SK-N-SH treated with all-trans-retinoic acid at 6 μM for 48 hours (cell line): ENCODE measurements at places on chromosomes 1 and 21.

DNA sequence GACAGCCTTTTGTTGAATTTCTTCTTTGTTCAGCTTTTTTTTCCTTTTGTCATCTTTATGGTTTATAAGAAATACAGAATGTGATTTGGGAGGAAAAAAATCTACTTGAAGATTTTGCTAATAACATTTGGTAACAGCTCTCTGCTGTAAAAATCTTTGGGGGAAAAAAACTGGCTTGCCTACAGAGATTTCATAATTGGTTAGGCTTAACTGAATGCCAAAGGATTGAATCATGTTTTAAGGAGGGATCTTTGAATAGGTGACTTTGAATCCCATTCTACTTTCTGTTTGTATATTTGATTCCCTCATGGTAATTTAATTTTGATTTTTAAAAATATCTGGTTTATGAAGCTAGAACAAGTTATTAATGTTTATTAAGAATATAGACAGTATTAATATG is 3.2 kb downstream of the BTF3L4 start:
- ATAC-seq, result no peak

- peak; percentile 38 for ATAC-seq
Measured at GRCh38 chr1:174023440-174023839, 1.3 kb upstream of the RC3H1 start.

- no peak for ATAC-seq
Measured at GRCh38 chr21:33578214-33578613, 10.3 kb downstream of the DONSON start.

DNA sequence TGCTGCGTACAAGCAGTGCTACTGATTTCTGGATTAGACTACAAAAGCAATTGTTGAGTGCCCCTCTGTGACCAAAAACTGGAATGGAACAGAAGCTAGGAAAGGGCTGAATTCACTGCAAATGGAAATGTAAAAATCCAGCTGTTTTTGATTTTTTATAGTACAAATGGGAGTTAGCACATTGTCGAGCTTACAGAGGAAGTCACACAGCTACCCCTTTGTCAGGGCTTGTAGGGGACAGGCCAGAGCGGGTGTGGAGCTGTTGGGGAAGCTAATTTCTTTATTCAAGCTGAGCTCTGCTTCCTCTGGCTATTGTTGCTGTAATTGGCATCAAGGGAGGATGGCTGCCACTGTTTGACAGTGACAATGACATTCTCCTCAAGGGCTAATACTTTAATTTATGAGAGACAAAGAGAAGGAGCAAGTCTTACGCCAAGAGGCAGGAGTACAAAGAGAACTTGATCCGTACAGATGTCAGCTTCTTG is 96.1 kb downstream of the SLC35F3 start:
- ATAC-seq, result no peak

DNA sequence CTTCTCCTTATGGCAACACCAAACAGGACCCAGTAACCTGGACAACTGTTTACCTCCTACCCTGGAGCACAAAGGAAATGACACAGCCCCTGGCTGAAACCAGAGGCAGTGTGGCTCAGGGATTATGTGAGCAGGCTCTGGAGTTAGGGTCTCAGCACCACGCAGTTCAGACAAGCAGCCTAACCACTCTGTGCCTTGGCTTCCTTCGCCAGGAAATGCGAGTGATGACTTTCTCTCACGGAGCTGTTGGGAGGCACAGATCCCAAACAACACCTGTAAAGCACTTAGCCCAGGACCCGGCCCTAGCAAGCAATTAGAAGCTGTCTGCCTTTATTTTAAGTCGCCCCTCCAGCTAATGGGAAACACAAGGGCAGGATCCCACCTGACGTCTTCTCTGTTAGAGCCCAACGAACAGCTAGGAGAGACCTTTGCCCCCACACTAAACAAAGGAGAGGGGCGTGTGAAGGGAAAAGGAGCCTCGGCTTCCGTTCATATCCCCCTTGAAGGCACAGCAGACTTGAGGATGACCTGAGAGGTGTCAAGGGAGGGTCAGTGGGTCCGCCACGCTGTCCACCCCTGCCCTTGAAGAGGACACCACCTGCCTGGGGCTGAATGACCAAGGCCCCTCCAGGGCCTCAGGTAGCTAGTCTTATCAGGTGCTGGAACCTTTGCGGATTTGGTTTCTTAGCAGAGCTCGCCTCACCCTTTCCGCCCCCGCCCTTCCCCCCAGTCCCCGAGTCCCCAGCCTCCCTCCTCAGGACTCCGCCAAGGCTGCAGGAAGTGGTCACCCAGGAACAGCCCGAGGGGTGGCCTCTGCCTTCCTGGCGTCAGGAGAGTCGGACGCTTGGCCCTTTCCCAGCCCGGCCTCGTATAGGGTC is 860 bp downstream of the TMEM63A start:
- peak; percentile 8 for ATAC-seq

- ATAC-seq, result no peak
Measured at GRCh38 chr1:56297208-56297607, 282.2 kb downstream of the PLPP3 start.

GRCh38 chr1:11151114-11151513 is 38.0 kb upstream of the ANGPTL7 start:
- ATAC-seq, result no peak

- no peak for ATAC-seq
Measured at GRCh38 chr1:22117238-22117637, 25.7 kb downstream of the WNT4 start.

DNA sequence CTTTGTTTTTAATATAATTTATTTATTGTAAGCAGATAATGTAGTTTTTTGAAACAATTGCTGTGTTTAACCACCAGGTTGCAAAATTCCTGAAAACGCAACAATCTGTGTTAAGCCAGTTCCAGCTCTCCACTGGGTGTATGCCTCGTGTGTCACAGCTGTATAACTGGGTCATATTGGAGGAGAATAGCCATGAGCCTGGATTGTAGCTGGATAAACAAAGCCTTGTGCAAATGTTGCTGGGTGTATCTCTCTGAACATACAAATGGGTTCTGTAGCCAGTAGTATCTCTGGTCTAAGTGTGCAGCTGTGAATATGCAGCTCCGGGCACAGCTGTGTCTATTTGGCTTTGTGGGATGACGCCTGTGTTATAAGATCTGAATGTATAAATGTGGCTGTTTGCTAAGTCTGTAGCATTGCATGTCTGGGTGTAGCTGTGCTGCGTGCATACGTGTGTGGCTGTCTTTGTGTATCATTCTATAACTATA is 2.8 kb downstream of the TCEA3 start:
- no peak; the same call in 2 of the 3 replicates for ATAC-seq

DNA sequence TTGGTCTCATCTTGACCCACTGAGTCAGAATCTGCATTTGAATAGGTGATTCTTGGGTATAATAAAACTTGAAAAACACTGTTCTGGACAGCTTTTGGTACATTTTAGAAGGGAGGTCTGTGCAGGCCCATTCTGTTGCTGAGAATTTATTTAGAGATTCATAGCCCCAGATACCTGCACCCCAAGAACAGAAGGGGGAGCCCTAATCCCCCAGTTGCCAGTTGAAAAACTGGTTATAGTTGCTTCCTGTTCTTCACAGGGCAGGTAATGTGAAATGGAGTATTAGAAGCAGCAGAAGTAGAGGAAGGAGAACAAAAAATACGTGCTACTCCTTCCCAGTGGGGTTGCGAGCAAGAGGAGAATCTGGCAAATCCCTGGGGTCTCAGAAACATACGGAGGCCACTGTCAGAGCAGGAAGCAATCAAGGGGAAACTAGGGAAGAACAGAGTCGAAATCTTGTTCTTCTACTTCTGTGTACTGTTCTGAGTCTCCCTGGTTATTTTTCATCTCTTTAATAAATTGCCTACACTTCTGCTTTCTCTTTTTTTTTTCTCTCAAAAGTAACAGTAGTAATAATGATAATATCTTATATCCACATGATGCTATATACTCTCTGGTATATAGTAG is 4.6 kb upstream of the CLCA2 start:
- no peak for ATAC-seq

DNA sequence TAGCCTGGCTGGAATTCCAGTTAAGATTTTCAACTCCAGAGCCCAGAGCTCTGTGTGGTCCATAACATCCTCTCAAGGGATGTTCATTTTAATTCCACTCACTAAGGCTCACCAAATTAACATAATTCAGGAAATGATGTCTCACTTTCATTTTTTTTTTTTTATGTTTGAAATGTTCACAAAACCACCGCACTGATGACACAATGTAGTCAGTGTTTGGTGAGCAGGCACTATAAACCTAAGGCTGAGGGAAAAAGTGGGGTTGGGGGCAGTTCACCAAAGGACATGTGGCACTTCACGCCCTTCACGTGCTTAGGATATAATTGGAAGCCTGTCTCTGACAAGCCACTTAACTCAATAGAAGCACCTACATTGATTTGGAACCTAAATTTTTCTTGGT is 177.3 kb upstream of the CAMK1G start:
- ATAC-seq, result peak; percentile 17; the same call in 2 of the 3 replicates

DNA sequence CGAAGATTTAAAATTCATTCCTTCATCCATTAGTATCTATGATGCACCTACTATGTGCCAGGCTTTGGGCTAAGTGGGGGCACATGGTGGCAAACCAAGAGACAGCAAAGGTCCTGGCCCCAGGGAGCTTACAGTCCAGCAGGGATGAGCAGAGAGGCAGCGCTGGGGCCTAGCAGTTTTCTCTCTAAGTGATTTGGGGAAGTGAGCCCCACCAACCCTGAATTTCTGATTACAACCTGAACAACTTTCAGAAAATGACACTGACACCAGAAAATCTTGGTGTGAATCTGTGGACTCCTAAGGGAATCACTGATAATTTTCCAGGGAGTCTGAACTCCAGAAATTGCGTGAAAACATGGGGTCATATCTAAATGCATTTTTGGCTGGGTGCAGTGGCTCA is 111.5 kb downstream of the CAPN8 start:
- no peak for ATAC-seq

DNA sequence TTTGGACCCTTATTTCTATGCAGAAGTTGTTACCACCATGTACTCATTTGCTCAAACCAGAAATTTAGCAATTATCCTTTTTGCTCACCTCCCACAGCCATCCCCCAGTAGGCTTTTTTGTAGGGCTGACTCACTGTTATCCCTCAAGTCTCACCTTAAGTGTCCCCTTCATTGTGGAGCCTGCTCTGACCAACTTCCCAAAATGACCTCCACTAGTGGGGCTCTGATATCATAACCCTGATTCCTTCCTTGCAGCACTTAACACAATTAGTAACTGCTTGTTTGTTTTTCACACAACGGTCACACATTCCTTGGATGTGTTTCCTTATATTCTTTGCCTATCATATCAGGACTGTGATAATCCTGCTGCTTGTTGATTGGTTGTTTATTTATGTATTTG is 76.7 kb downstream of the PATJ start:
- ATAC-seq, result no peak

DNA sequence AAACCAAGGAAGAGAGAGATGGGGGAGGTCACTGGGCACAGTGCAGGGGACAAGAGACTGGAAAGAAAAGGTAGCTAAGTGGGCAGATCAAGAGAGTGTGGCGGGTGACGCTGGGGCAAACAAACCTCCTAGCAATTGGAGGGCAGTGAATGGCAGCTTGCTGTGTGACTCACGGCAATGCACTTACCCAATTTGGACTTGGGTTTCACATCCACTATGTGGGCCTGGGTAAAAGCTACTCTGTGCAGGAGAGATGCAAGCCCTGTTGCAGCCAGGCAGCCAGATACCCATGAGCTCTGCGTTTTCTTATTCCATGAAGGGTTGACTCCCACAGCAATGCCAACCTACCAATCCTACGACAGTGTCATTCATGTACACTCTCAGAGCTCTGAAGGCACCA is 9.5 kb downstream of the PLXNA2 start:
- ATAC-seq, result no peak

GRCh38 chr1:68359045-68359444 is 90.7 kb downstream of the RPE65 start:
- no peak for ATAC-seq

DNA sequence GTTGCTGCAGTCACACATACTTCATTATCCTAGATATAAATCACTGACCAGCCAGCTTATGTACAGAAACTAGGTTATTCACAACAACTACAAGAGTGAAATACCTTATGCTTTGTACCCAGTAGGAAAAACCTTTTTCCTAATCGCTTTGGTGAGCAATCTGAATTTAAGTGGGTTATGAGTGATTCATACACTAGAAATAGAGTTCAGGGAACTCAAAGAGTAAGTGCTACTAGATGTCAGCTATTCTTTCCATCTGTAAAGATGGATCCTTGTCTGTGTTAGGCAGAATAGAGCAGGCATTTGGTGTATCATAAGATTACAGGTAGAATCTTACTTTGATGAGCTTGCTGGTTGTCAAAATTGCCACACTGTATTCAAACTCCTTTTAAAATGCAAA is 101.9 kb downstream of the ZNF644 start:
- ATAC-seq, result peak; percentile 41; the same call in 2 of the 3 replicates

DNA sequence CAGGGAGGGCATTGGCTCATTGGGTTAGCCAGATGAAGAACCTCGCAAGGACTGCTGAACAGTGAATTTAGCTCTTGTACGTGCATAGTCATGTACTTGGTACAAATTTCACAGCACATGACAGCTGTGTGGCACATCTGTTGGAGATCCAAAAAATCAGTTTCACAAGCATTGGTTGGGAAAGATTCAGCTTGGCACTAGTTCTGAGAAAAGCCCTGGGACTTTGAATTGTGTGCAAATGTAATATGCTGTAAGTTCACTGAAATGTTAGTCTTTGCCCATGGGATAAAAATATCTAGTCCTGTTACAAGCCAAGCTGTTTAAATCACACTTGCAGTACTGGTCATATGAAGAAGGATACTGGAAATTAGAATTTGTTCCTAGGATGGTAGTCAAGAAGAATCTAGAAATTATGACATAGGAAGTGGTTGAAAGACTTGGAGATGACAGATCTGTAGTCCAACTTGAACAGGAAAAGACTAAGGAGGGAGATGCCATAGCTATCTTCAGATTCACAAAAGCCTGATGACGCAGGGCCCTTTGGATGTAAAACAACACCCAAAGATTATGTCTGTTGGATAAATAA is 19.2 kb downstream of the LAMC2 start:
- no peak for ATAC-seq

- no peak for ATAC-seq
Measured at GRCh38 chr1:1432951-1433803, 2.3 kb upstream of the VWA1 start.

DNA sequence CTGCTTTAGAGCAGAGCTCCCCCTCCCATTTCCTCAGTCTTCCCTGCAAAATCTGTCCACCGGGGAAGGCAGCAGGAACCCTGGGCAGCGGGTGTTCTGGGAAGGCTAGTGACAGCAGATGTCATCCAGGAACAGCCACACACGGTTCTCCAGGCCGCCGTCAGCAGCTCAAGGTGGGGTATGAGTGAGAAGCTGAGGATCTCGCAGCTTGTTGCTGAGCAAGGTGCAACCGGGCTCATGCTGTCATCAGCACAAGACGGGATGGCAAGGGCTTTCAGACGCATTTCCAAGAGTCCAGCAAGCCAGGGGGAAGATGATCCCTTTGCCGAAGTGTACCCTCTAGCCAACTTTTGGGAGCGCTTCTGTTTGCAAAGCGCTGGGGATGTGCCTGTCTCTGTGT is 23.0 kb upstream of the SPSB1 start:
- ATAC-seq, result no peak

- ATAC-seq, result no peak; the same call in 2 of the 3 replicates
Measured at GRCh38 chr1:247077213-247077612, 1.4 kb downstream of the ZNF670 start.

GRCh38 chr1:1609822-1610485 is 5.3 kb upstream of the MIB2 start:
- ATAC-seq, result no peak

GRCh38 chr21:34537838-34538237 is 25.8 kb upstream of the KCNE1 start:
- no peak for ATAC-seq

- ATAC-seq, result peak; percentile 72
Measured at GRCh38 chr21:27047658-27048314, 80.9 kb upstream of the ADAMTS5 start.
